ENCODE measurements at places on chromosomes 16 and 17. TPM values are rescaled to one million over a fixed set of nuclear protein-coding genes. Genes with fewer than 3 reads are reported as not detected.

- DNase-seq: peak; percentile 93
Measured at GRCh38 chr17:2406903-2407790, 6.3 kb upstream of the MNT start.

CACNG4 gene
- 0.25 TPM for total RNA-seq

DNA sequence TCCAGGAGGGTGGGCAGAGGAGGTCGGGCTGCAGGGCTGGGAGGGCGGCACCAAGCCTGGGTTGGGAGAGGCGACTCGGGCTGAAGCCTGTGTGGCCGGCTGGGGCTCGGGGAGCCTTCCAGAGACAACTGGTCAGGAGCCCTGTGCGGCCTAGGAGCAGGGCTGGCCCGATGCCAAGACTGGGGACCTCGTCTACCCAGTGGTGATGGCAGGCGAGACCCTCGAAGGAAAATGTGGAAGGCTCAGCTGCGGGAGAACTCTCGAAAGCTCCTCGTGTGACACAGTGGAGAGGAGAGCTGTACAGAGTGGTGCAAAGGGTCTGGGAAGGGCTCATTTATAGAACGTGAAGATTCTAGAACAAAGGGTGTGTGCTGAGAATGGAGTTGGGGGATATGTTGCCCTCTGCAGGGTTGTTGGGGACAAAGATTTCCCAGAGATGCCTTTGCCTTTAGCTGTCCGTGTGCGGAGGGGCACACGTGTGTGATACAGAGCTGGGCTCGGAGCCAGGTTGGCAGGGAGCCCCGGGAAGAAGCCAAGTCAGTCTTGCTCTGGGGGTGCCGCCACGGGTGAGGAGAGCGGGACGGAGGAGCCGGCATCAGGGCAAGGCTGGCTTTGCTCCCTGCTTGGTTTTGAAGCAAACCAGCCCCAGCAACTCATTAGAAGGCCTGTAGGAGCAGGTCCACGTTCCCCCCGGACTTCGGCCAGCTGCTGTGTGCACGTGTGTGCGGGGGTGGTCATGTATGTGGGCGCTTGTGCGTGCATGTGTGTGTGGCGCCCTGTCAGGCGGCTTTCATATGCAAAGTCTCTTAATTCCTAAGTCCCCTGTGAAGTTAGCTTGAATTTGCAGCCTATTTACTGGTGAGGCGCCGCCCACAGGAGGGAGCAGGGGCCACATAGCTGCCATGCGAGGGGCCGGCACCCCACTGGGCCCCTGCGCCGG lies 132.4 kb upstream of the CHMP6 start:
- peak; percentile 48 for DNase-seq

DNA sequence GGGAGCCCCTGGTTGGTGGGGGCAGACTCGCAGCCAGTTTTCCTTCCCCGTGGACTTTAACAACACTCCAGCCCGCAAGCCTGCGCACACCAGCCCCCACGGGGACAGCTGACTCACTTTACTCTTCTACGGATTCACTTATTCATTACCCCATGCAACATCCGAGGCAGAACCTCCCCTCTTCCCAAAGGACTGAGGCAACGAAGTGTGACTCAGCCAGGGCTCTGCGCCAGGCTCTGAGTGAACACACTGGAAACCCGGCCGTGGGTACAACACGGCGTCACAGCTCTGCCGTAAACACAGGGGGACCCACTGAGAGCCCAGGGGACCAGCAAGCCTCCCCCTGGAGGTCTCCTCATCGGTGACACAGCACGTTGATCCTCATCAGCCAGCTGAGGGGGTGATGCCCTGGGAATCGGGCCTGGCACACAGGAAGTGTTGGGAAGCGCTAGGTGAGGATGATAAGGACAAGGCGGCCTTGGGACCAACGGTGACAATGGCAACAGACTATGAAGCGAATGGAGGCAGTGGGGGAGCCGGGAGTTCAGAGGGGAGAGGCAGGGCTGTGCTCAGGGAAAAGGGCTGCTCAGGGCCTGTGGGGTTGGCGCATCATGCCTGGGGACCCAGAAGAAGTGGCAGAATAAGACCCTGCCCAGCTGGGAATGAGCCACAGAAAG lies 14.6 kb downstream of the COTL1 start:
- DNase-seq: peak; percentile 67

LRRC37A gene
- total RNA-seq: 6.4 TPM

- DNase-seq: no peak
Measured at GRCh38 chr16:83054283-83054682, 427.5 kb downstream of the CDH13 start.

DNA sequence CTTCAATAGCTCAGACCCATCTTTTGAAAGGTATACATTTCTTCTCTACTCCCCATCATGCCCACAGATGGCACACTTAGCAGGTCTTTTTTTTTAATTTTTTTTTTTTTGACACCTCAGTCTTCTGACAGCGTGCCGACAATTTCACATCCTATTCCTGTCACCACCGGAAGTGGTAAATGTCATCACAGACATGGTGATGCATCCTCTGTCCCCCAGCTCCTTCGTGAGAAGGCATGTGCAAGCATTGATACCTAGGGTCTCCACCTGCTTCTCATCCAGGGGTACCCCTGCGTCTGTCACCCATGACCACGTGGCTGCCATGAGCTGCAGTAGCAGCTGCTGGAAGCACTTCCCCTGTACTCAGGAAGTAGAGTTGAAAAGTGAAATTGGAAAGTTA lies 35.6 kb downstream of the ELAC2 start:
- DNase-seq: no peak

DNA sequence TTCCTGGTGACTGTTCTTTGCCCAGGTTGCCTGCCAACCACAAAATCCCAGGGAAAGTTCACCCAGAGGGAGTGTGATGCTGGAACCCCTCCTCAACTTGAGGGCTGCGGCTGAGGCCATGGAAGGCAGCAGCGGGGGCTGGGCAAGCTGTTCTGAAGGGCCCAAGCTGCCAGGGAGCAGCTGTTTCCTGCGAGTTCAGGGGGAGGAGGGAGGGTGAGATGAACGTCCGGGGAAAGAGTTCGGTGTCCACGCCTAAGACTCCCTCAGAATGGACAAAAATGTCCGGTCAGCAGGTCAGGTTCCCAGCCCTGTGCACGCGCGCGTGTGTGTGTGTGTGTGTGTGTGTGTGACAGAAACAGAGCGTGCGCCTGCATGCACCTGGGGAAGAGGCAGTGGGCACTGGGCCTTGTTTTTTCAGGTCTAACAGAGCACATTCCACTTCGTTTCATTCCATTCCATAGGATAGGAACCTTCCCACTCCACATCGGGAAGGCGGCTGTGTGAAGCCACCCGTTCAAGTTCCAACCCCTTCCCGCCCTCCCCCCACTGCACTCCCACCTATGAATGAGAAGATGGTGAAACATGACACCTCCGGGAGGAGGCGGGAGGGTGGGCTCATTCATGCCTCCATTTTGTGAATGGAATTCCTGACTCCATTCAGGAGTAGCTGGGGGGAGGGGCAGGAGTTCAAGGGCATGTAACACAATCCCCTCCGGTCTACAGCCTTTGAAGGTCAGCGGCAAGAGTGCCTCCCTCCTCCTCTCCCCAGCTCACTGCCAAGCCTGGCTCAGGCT lies 15.7 kb downstream of the ETV4 start:
- no peak for DNase-seq

DNA sequence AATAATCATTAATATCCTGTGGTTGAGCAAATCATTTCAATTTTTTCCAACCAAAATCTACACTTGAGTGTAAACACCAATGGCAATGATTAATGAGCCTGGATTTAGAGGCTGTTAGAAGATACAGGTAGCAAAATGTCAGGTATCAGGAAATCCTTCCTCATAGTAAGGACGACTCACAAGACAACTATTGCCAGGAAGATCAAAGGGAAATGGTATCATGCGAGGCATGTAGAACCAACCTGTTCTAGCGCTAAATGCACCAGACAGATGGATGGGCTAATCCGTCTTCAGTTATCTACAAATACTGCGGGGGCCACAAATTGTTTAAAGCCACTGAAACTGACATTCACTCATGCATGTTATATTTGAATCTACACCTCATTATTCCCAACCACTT lies 28.1 kb downstream of the TOX3 start:
- no peak for DNase-seq

DNA sequence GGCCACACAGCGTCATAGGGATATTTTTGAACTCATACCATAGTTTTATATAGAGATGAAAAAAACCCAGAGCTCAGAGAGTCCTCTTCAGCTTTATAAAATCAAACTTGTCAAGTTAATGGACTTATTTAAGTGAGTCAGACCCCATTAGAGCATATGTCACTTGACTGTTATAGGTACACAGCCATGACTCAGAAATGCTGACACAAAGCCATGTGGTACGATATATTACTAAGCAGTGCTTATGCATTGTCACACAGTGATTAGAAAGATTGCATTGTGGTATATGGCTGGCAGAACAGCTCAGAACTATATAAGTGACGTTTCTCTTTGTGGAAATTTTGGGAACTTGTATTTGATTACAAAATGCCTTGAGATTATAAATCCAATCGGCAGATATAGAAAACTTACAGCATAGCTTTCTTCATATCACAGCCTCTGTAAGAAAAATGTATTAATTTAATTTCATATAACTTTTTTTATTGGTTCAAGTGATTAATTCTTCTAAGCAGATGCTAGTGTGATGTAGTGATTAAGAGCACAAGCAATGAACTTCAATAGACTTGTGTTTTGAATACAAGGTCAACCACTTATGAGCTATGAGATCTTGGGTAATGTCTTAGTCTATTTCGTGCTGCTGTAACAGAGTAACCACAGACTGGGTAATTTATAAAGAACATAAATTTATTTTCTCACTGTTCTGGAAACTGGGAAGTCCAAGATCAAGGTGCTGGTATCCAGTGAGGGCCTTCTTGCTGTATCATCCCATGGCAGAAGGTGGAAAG lies 25.8 kb upstream of the GINS3 start:
- no peak for DNase-seq

GRCh38 chr16:89038221-89038721 lies 55.4 kb upstream of the ACSF3 start:
- no peak for DNase-seq

GRCh38 chr16:84498223-84498610 lies 6.2 kb downstream of the MEAK7 start:
- no peak for DNase-seq

GRCh38 chr16:24610416-24610755 lies 71.0 kb downstream of the RBBP6 start:
- no peak for DNase-seq

- DNase-seq: no peak
Measured at GRCh38 chr17:72171703-72172667, 51.2 kb downstream of the SOX9 start.

- no peak for DNase-seq
Measured at GRCh38 chr17:37446027-37446426, 39.3 kb downstream of the TADA2A start.

DNA sequence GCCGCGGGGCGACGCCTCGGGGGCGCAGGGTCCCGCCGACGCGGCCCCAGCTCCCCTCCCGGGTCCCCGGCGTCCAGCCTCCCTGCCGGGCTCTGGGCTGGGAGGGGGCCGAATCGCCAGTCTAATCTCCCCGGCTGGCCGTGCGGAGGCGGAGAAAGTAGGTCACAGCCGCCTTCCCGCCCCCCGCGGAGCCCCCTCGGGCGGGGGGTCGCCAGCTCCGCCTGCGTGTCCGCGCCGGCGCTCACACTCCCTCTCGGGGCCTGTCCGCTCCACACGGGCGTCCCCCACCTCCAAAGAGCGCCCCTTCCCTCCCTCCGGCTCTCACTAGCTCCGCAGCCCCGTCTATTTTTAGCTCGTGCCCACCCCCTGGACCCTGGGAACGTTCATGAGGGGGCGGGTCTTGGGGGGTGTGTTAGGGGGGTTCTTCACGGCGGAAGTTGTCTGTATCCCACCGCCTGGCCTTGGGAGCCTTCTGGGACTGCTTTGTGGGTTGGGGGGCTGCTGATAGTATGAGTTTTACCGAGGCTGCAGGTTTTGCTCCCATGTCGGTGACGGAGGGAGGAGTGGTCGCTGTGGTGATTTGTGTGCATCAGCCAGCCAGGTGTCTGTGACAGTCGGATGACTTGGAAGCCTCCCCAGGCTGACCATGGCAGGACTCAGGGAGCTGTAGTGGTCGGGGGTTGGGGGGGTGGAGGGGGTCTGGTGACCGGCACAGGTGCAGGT lies 1.1 kb downstream of the ATP1B2 start:
- DNase-seq: no peak

GCGR gene
- total RNA-seq: 0.67 TPM

GRCh38 chr17:28494445-28495188 lies 11.5 kb upstream of the FOXN1 start:
- no peak for DNase-seq

DNA sequence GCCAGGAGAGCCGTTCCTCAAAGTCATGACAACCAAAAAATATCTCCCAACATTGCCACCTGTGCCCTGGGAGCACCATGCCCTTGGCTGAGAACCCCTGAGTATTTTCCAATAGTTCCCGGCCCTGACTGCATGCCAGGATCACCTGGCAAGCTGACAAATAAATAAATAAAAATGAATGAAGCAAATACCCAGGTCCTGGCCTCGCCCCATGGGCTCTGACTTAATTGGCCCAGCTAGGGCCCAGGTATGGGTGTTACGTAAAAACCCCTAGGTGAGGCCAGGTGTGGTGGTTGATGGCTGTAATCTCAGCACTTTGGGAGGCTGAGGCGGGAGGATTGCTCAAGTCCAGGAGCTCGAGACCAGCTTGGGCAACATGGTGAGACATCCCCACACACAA lies 2.7 kb upstream of the C16orf74 start:
- DNase-seq: no peak

GRCh38 chr17:44501866-44502375 lies 1.3 kb downstream of the GPATCH8 start:
- DNase-seq: no peak

DNA sequence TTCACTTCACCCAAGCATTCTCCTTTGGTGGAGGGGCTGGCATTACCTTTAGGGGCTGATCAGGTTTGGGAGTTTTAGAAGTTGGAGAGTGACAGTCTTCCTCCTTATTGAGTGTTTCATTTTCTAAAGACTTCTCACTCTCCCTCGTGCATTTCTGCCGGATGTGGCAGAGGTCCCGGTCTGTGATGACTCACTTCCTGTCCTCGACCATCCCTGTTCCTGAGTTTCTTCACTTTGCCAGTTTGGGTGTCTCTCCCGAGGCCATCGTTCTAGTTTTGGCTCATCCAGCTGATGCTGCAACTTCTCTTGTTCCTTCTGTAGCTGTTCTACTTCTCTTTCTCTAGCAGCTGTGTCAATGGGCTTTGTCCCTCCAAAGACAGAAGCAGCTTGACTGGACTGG lies 104.3 kb downstream of the PHKB start:
- peak; percentile 43 for DNase-seq

DNA sequence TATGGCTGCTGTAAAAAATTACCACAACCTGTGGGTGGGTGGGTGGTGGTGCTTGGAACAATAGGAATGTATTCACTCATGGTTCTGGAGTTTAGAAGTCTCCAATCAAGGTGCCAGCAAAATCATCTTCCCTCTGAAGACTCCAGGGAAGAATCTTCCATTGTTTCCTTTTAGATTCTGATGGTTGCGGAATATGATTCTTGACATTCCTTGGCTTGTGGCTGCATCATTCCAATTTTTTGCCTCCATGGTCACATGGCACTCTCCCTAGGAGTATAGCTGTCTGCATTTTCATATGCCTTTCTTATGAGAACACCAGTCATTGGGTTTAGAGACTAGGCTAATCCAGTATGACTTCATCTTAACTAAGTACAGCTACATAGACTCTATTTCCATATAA lies 401.0 kb downstream of the HS3ST3B1 start:
- no peak for DNase-seq

ZACN gene
- not detected for total RNA-seq

- DNase-seq: no peak
Measured at GRCh38 chr17:73826181-73826871, 182.1 kb upstream of the SDK2 start.

ZNF771 gene
- 3.2 TPM for total RNA-seq

- DNase-seq: peak; percentile 57
Measured at GRCh38 chr17:27319541-27320221, 25.8 kb downstream of the WSB1 start.

- peak; percentile 38 for DNase-seq
Measured at GRCh38 chr16:56589141-56590039, at the start of gene MT3. MT3 (plus strand) TSS chr16:56589528; CDS start chr16:56589591, 63 bp downstream.

STX1B gene
- total RNA-seq: 0.79 TPM
